Kidney tubule cell (primary cell): ENCODE measurements at places on chromosomes 4 and X.

DNA sequence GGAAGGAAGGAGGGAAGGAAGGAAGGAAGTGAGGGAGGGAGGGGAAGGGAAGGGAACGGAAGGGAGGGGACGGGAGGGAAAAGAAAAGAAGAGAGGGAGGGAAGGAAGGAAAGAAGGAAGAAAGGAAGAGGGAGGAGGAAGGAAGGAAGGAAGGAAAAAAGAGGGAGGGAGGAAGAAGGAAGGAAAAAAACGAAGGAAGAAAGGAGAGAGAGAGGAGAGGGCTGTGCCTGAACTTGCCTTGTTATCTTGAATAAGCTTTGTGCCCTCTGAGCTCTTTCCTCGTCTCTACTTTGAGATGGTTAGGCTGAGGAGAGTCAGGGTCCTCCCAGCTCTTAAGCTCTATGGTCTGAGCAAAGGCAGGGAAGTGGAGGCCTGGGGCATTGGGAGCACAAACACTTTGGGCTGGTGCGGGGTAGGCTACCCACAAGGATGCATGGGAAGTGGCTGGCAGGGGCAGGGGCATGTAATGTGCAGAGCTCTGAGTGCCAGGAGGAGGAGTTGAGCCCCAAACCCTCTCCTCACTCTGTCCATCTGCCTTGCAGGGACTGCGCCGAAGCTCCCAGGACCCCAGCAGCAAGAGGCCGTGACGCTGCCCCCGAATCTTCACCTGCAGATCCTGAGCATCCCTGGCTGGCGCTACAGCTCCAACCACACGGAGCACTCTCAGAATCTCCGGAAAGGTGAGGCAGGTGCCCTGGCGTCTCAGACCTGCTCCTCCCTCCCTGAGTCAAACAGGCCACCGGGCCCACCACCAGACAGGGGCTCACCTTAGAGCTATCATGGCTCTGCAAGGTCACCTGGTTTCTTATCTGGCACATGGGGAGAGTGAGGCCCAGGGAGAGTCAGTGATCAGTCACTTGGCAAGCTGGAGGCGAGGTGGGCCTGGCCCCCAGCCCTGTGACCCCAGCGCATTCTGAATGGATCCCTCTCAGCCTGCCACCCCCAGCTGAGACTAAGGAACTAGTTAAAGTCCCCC, 26.5 kb upstream of the MRFAP1 start:
- no peak for DNase-seq

DNA sequence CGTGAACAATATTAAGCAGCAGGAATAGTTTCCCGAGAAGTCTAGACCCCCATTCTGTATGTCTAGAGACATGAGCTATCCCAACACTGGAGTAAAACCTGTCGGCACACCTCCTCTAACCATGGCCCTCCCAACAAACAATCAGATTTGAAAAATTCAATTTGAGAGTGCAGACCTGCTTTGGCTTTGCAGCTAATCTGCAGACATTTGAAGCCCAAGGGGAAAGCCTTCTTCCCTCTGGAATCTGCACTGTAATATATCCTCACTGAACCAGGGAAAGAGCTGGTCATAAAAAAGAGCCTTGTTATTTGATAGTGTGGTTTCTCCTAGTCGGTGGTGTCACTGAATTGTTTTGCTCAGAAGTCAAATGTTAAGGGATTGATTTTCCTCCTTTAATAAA, 44.6 kb upstream of the KLHL34 start:
- DNase-seq, result no peak

DNA sequence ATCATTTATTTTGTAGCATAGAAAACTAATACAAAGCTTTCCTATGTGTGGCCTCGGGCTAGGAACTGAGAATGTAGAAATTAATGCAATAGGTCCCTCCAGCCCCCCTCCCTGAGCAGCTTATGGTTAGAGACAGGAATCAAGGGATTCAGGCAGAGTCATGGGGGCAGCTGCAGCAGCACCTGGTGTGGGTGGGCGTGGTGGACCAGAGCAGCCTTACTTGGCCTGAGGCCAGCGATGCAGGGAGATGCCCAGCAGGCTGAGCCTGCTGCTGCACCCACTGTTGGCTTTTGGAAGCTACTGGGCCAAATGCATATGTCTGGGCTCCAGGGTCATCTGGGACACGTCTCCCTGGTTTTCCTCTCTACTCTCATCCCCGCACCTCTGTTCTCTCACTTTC, 74.0 kb downstream of the STK32B start:
- no peak for DNase-seq

- DNase-seq, result peak; percentile 88
Measured at GRCh38 chr4:84681486-84682274, 98.8 kb downstream of the CDS1 start.

DNA sequence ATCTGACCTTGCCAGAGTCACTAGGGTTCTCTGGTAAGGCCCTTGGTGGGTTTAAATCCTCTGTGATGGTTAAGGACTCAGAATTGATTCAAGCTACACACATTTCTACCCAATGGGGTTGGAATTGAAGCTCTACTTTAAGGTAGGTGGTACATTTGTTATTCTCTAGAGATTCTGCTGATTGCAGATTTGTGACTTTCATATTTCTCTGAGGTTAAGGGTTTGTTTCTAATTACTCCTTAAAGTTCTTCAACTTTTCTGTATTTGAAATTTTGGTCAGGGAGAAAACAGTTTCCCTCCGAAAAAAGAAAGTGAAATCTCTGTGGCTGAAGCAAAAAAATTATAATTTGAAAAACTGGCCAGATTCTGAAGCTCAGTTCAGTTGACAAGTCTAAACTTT, 25.8 kb upstream of the USP46 start:
- DNase-seq, result no peak

DNA sequence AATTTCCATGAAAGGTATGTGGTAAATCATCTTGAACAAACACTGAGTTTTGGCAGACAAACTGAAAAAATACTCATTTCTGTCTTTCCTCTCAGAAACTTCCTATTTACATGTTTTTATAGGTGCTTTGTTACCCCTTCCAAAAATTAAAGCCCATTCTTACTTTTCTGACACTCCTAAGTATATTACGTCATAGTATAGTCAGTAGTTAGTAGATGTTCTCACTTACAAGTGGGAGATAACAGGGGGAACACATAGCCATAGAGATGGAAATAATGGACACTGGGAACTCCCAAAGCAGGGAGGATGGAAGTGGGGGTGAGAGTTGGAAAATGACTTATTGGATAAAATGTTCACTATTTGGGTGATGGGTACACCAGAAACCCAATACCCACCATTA, 28.8 kb downstream of the TXK start:
- DNase-seq, result no peak

- peak; percentile 78 for DNase-seq
Measured at GRCh38 chrX:155819966-155820491, 61.1 kb upstream of the VAMP7 start.

DNA sequence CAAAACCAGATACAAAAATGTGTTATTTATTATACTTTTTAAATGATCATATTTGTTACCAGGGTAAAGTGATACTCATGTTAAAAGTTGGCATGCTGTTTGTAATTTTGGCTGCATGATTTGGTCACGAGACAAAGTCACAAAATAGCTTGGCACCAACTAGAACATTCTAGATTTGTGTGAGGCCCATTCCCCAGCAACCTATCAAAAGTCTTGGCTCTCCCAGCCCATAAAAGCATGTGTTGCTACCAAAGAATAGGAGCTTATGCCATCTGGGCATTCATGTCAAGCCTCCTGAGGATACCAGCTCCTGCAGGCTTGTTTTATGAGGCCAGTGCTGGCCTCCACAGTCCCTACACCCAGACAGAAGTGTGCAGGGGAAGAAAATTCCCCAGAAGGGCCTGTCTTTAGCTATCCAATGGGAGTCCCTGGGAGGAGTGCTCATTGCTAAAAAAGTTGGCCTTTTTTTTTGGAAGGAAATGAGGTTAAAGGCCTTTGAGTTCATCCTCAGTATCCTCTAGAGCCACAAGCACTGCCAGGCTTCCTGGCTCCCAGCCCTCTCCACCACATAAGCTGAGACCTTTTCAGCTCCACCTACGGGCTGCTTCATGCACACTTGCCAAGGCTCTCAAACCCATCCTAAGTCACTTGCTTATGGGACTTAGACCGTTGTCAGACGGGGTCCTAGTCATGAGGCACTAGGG, 211.9 kb upstream of the EOLA2 start:
- no peak for DNase-seq

- peak; percentile 4 for DNase-seq
Measured at GRCh38 chr4:151983854-151984253, 223.0 kb upstream of the GATB start.

DNA sequence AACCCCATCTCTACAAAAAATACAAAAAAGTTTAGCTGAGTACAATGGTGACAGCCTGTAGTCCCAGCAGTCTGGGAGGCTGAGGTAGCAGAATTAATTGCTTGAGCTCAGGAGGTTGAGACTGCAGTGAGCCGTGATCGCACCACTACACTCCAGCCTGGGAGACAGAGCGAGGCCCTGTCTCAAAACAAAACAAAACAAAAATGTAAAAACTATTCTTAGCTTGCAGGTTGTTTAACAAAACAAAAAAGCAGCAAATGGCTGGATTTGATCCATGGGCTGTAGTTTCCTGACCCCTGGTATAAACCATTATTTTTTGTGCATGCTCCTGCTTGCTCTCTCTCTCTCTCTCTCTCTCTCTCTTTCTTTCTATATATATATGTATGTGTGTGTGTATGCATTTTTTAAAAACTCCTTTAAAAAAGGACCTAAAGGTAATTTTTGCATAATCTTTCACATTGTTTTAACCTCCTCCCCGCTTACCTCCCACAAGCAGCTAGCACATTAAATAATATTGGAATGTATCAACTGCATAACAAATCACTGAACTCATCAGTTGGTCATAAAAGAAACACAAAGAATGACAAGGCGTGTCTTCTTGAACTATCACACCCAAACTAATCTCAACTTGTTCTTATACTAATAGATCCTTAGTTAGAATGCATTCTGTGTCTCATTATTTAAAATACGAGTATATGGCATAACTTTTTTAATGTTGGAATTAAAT, 4.8 kb downstream of the AREG start:
- DNase-seq, result peak; percentile 57

GRCh38 chr4:122065915-122066314, 86.2 kb upstream of the BLTP1 start:
- no peak for DNase-seq

DNA sequence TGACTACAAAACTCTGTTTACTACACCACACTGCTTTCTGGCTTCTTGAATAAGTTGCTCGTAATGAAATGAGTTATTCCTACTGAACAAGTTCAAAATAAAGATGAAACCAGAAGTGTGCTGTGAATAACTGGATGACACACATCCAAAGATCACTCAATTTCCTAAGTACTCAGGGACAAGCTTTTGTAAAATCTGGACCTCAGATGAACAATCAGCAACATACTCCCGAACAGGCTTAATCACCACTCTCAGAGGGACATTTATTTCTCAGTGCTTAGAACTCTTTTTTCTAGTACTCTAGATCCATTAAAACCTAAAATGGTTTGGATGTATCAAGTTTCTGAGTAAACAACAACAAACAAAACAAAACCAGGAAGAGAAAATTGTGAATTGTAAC, 61.5 kb upstream of the EXOC1L start:
- no peak for DNase-seq

GRCh38 chrX:55524487-55524886, 34.8 kb upstream of the USP51 start:
- DNase-seq, result no peak
